T-helper 9 cell (primary cell): ENCODE measurements at places on chromosomes 6 and 20.

GRCh38 chr6:168791917-168792316 lies 350.9 kb downstream of the SMOC2 start:
- DNase-seq = no peak

- DNase-seq = no peak
These were observed 229.2 kb upstream of the ZFP64 start for GRCh38 chr20:52420805-52421204.

GRCh38 chr6:101853231-101854085 lies 459.9 kb downstream of the GRIK2 start:
- no peak for DNase-seq

DNA sequence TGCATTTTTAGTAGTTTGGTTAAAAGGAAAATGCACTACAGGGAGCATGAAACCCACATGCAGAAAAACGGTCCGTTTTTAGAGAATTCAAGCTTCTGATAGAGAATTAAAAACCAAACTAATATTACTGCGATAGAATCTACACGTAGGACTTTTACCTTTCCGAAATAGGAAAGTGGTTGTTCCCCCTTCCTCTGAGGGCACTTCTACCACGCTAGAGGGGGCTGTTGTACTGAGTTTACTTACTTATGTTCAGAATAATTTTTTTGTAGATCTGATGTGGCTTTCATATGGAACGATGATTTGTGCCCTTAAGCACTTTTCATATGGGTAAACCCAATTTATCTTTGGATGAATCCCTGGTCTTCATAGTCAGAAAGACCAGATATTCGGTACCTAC lies 264.3 kb upstream of the PLN start:
- DNase-seq = peak; percentile 3

- DNase-seq = no peak
These were observed 72.3 kb downstream of the LINC00237 start for GRCh38 chr20:21033817-21034216.

GRCh38 chr6:97231911-97232310 lies 51.1 kb downstream of the MMS22L start:
- DNase-seq = no peak

- no peak for DNase-seq
These were observed 15.9 kb downstream of the BEND6 start for GRCh38 chr6:56970849-56971248.

GRCh38 chr20:37920270-37920669 lies 17.3 kb downstream of the VSTM2L start:
- DNase-seq = no peak

DNA sequence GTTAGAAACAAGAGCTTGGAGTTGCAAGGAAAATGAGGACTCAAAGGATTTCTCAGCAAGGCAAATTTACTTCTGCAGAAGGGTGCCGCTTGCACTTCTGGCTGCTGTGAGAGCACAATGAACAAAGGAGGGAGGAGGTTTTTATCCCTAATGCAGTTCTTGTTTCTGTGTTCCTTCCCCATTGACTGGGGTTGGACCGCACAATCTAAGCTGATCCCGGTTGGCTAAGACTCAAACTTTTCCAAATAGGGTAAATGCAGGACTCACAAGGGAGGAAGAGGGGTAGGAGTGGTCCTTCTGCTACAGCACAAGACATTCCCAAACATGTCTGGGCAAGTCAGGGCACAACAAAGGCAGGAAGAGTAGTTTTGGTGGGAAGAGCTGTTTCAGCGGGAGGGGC lies 249.6 kb upstream of the MOCS1 start:
- DNase-seq = no peak

GRCh38 chr20:57883224-57883623 lies 173.4 kb upstream of the PMEPA1 start:
- DNase-seq = no peak

GRCh38 chr6:6386010-6386409 lies 65.5 kb upstream of the F13A1 start:
- DNase-seq = no peak

- no peak for DNase-seq
These were observed 22.7 kb upstream of the MOCS1 start for GRCh38 chr6:39956936-39957335.

DNA sequence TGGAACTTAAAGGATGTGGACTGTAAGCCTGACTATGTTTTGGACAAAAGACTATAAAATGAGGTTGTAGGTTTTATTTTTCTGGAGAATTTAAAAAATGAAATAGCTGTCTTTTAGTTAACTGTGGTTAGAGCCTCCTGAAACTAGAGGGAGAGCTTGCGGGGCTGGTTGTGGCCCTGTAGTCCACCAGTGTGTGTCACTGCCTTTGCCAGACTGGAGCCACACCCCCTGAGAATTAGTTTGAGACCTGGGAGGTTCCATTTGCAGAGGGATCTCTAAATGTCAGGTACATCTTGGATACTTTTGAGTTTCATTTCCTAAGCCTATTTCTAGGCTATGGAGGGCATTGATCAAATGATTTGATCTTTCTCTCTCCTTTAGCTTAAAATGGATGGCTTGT lies 20.8 kb downstream of the ZC2HC1B start:
- no peak for DNase-seq

DNA sequence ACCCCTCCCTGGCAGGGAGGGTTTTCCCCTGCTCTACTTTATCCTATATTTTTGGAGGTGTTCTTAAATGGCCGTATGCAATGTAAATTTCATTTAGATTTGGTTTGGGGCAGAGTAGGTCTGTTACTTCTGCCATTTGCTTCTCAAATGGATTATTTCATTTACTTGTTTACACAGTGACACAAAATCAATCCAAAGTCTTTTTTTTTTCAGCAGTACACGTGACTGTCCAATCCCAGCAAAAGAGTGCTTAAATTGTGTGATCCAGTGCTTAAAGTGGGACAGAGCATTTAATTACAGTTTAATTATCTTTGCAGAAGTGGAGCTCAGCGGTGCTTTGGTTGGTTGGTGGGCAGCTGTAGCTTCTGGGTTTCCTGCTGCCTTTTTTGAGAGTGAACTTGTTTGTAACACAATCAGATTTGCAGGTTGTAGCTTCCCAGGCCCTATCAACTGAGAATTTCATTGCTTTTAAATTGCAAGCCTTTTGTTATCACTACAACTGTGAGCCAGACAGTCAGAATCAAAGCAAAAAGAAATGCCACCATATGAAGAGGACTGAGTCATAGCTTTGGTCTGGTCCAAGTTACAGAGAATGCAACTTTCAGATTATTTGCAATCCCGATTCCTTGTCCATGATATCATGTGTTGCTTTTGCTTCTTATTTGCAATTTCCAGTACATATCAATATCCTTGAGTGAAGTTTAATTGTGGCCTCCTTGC lies 216.9 kb downstream of the DOK5 start:
- DNase-seq = no peak

DNA sequence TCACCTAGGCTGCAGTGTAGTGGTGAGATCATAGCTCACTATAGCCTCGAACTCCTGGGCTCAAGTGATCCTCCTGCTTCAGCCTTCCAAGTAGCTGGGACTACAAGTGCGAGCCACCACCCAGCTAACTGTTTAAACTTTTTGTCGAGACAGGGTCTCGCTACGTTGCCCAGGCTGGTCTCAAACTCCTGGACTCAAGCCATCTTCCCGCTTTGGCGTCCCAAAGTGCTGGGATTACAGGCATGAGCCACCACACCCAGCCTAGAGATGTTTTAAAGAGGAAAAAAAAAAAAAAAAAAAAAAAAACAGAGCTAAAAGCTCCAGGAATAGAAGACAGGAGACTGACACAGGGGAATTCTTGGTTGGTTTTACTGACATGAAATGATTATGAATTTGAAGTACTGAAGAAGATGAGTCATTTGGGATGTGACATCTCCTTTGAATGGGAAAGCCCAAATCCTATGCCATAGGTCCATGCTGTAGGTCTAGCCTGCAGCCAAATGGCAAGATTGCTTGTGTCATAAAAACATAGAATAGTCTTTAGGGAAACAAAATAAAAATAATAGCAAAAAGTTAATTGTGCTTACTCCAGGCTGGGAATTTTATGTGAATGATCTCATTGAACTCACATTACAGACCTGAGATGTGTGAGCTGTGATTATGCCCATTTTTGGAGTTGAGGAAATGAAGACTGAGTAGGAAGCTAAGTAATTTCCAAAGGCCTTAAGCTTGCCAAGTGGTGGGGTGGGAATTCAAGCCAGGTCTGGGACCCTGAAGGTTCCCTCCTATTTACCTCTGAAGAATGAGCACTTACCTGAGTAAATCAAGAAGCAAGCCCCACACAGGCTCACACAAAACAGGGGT lies 24.3 kb upstream of the NHSL1 start:
- no peak for DNase-seq

DNA sequence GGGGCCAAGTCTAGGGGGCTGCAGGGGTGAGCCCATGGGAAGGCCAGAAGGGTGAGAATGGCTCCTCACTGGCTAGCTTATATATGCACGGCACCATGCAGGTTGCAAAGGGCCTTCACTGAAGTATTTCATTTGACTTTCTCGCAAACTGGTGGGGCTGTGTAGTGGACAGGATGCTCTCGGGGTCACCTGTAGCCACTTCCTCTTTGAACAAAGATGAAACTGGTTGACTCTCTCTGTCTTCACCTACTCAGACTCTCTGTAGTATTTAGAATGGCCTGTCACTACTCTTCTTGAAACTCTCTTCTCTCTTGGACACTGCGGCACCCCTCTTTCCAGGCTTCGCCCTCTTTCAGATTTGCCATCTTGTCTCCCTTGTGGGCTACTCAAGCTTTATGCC lies 560.5 kb downstream of the PKHD1 start:
- DNase-seq = no peak

GRCh38 chr20:48821261-48821920 lies 6.4 kb downstream of the PREX1 start:
- no peak for DNase-seq

GRCh38 chr6:52164319-52165094 lies 21.7 kb upstream of the IL17A start:
- no peak for DNase-seq

DNA sequence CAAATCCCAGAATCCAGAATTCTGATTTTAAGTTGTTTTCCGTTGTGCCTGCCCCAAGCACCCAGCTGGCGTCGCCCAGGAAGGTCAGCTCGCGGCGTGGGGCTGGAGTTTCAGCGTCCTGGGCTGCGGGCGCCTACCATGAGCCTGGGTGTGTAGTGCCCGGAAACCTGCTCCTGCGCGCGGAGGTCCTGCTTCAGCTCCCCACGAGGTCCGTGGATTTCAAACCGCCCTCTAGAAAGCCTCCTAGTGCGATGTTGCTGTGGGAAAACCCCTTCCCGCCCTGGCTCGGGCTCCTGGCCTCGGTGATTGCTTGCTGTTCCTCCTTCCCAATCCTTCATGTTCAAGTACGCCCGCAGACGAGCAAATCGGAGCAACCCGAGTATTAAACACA lies 51.3 kb upstream of the NRN1 start:
- DNase-seq = no peak

- DNase-seq = no peak
These were observed 21.1 kb upstream of the SERPINB1 start for GRCh38 chr6:2862712-2863181.

DNA sequence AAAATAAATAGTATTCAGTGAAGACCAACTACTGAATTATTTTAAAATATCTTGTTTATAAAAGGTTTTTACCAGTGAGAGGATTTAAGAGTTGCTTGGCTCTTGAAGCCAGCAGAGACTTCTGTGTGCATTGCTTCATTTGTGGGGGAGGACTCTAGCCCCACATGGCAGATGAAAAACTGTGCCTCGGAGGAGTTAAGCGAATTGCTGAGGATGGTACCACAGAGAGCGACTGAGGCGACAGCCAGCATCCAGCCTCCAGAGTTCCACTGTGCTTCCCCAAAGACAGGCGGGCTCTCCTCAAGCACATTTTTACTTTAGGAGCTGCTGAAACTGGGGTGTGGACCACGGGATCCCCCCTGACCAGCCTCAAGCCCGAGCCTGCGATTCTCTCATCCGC lies 80.7 kb downstream of the THBS2 start:
- DNase-seq = no peak

GRCh38 chr6:138431256-138432062 lies 27.4 kb downstream of the HEBP2 start:
- no peak for DNase-seq

DNA sequence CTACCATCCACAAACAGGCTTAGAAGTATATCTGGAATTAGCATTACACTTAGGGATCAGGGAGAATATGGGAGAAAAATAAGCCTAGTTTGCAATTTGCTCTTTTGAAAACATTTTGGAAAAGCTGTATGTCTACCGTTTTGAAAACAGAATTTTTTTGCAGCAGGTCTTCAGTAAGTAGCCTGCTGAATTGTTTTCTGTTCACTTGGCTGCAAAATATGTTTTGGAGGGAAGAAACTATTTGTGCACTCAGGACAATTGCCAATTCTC lies 39.6 kb downstream of the ILRUN start:
- no peak for DNase-seq
